PC-3 (cell line): ENCODE measurements at places on chromosomes 2 and 18. TPM values are rescaled to one million over a fixed set of nuclear protein-coding genes. Genes with fewer than 3 reads are reported as not detected.
A peak's percentile ranks its signal among the peaks of the same experiment; 100 is the strongest.

DNA sequence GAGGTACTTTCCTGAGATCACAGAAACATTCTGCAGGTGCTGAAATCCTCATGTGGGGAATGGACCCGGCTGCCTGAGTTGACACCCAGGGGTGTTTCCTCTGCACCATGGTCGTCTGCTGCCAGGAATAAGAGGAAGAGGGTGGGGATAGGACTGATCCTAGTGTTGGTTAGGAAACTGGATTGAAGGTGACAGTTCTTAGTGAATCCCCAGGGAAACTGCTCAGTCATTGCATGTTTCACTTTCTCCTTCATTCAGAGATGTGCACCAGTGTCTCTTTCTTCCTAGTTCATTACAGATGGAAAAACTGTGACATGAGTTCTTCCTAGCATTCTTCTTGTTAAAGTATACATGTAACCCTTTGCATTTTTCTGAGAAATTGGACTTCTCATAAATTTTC, 294.3 kb downstream of the PTGR3 start:
- DNase-seq = no peak

STPG4 gene
- total RNA-seq = 2.4 TPM in 1 of 2 replicates, not detected in the other

- DNase-seq = peak; percentile 23
Observed at GRCh38 chr18:61891271-61891670, 1.5 kb downstream of the RNF152 start.

CXCR2 gene
- not detected in 2 replicates for total RNA-seq

CCDC68 gene
- 2.6 and 3.1 TPM in 2 replicates for total RNA-seq

CABLES1 gene
- 18.6 and 20.5 TPM in 2 replicates for total RNA-seq

ZDBF2 gene
- 1.9 and 4.2 TPM in 2 replicates for total RNA-seq

- DNase-seq = no peak
Observed at GRCh38 chr2:181723731-181724130, 43.4 kb upstream of the NEUROD1 start.

- DNase-seq = no peak
Observed at GRCh38 chr2:61841286-61841685, 12.6 kb downstream of the FAM161A start.

GRCh38 chr2:224638301-224638823, 53.2 kb upstream of the CUL3 start:
- DNase-seq = no peak

DNA sequence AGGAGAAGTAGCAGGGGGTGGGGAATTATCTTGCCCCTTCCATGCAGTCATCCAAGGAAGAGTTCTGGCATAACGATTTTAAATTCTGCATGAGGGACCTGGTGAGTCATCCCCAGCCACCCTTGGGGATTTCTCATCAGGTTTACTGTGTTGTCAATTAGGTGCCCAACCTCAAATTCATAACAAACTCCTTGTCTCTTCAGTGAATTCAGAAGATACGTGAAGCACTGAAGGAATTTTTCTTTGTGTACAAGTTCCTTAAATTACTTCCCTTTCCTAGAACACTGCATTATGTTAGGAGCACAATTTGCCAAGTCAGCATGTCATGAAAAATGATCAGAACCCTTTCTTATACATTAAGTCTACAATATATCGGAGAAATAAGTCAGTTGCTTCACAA, 70.8 kb upstream of the NOSTRIN start:
- peak; percentile 21 for DNase-seq

DNA sequence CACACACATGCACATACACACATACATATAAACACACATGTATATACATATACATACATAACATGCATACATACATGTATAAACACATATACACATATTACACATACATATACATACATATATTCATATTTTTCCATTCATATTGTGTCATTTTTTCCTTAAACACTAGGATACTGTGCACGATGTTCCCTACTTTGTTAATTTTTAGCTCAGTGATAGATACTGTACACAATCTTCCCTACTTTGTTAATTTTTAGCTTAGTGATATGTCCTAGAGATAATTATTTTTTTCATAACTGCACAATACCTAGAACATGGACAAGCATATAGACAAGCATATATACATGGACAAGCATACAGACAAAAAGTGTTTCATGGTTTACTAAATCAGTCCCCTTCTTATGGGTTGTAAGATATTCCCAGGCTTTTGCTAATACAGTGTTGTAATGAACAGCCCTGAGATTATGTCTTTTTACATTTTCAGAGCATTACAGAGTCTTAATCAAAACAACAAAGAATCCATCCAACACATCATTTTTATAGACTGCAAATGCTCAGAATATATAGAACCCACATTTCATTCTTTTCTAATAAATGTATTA, 75.6 kb downstream of the PID1 start:
- no peak for DNase-seq

KIF5C gene
- 4.0 and 7.3 TPM in 2 replicates for total RNA-seq

DNA sequence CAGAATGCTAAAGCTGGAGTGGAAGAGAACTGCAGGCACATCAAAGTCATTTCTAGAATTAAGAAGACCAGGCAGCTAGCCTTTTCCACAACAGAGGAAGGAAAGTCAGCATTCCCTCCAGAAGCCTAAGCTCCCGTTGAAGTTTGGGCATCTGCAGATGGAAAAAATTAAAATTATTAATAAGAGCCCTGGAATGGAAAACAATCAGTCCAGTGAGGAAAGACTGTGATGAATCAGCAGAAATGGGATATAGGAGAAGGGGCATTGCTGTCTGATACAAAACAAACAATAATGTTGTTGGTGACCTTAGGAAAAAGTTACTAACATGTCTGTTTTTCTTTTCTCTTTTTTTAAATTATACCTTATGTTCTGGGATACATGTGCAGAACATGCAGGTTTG, 450.7 kb upstream of the SLC14A2 start:
- DNase-seq = no peak

STEAP3 gene
- 24.6 and 27.3 TPM in 2 replicates for total RNA-seq

DNA sequence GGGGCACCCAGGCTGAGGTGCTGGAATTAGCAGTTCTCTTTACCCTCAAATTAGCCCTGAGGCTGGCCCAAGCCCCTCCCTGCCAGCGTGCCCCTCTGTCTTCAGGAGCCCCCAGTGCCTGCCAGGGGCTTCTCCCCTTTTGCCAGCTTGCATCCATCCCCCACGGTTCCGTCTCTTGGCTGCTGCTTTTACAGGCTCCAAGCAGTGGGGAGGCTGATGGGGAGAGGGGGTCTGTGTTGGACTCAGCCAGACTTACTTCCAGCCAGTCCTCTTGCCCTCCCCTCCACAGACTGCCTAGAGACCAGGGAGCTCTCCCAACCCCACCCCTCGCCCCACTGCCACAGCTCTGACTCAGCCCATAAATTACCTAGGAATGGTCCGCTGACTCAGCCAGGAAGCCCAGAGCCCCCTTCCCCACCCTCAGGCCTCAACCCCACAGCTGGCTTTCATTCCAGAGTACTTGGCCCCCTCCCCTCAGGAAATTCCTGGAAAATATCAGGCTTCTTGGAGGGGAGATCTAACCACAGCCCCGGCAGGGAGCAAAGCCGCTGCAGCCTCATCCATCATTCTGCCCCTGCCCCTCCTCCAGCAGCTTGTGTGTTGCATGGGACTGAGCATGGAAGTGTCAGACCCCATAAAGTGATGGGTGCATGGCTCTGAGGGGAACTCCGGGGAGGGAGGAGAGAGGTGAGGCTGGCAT, 184.6 kb downstream of the ZFP36L2 start:
- DNase-seq = peak; percentile 99

GRCh38 chr2:8693157-8693821, 11.4 kb downstream of the ID2 start:
- peak; percentile 58 for DNase-seq

DNA sequence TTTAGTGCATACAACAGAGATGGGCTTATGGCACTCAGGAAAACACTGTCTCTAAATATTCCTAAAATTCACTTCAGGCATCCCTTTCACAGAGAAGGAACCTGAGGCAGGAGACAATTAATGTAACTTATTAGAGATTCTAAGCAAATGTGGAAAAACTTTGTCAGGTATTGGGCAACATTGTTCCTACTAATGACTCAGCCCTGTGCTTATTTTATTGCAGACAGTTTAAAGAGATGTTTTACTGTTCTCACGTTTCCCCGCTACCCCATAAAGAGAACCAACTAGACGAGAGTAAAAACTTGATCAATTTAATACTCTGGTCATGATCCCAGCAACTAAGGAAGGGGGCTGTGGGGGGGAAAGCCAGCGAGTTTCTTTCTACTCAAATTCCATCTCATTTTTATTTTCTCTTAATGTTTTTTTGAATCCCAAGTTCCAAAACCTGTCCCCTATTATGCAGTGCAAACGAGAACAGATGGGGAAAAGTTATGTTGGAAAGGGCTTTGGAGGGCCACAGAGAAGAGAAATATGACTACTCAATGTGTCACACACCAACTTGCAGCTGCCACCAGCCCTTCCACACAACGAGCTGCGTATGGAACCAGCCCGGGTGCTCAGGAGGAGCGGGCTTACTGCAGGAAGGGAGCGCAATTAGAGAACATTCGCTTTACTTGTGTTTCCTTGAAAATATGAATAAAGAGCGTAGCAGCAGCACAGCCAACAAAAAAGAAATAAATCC, 18.7 kb upstream of the ACVR1 start:
- peak; percentile 69 for DNase-seq

ACP1 gene
- 109 and 149 TPM in 2 replicates for total RNA-seq

DNA sequence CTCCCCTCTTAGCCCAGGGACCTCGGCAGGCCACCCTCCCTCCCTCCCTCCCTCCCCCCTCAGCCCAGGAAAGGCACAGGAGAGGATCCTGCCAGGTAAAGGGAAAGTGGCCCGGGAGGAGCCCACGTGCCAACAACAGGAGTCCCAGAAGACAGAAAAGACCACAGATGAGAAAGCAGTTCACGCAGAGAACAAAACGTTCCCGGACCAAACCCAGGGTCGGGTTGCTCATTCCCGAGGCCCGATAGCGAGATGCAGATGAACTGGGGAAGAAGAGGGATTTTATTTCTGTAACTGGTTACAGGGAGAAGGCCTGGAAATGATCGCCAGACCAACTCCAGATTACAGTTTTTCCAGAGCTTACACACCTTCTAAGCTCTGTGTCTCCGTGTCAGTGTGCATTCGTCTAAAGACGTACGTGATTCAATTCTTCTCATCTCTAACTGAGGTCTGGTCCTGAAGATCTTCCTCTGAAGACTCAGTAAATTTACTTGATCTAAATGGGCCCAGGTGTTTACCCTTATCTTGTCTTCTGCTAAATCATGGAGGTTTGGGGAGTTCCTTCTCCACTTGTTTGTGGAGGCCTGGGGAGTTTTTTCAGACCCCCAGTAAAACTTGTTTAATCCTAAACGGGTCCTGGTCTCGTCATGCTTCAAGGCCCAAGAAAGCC, 807 bp upstream of the NEU4 start:
- DNase-seq = no peak

PLCL1 gene
- total RNA-seq = not detected in 2 replicates

IL1F10 gene
- not detected in 2 replicates for total RNA-seq

OTOS gene
- not detected in 2 replicates for total RNA-seq

VWC2L gene
- not detected in 2 replicates for total RNA-seq

OTX1 gene
- 2.3 and 2.9 TPM in 2 replicates for total RNA-seq

PID1 gene
- 0.84 and 1.8 TPM in 2 replicates for total RNA-seq

- DNase-seq = no peak
Observed at GRCh38 chr2:144826105-144826504, 306.2 kb upstream of the ZEB2 start.

DNA sequence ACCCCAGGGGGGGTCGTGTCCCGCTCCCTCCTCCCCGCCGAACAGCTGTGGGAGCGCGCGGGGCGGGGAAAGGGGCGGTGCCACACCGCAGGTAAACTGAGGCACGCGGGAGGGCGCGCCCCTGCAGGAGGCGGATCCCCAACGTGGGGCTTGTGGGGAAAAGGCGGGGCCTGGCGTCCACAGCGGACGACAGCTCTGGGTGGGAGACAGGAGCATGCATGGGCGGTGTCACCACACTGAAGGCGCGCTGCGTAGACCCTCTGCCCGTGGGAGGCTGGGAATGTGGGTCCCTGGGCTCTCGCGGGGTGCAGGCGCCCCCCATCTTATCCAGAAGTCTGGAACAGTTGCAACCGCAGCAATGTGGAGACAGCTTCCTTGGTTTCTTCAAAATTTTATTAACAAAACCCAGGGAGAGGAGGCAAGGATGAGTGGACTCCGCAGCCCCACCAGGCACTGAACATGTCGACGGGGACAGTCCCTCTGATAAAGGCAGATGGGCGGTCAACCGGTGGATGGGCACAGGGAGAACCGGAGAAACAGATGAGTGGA, 723 bp upstream of the MBD1 start:
- DNase-seq = no peak

GRCh38 chr18:7021994-7022840, 95.4 kb downstream of the LAMA1 start:
- peak; percentile 92 for DNase-seq

DNA sequence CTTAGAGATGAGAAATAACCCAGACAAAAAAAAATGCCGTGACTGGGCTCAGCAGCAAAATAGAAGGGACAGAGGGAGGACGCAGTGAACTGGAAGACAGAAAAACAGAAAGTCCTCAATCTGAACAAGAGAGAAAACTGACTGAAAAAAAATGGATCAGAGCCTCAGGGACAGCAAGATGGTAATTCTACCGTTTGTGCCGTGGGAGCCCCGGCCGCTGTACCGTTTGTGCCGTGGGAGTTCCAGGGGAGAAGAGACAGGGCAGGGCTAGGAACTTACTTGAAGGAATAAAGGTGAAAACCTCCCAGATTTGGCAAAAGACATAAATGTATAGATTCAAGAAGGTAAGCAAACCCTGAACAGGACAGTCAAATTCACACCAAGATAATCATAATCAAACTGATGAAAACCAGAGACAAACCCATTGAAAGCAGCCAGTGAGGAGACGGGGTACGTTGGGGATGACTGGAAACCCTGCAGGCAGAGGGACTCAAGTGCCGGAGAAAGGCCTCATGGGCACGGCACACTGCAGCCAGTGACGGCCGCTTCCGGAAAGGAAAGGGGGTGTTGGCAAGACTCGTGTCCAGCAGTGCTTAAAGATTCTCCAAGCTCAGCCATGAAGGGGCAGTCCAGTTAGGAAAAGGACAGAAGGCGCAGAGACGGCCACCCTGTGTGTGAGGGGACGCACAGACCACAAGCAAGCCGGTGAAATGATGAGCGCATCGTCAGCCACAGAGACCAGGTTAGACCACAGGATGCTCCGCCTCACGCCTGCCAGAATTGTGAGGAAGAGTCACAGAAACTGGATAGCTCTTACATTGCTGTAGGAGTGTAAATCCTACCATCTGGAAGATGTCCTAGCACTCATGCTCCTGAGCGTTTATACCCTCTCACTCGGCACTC, 40.0 kb upstream of the NFATC1 start:
- no peak for DNase-seq

GCG gene
- not detected in 2 replicates for total RNA-seq

SERPINB12 gene
- not detected in 2 replicates for total RNA-seq

- no peak for DNase-seq
Observed at GRCh38 chr2:85807756-85808155, 54.0 kb downstream of the ATOH8 start.

TUBA4B gene
- not detected in 2 replicates for total RNA-seq
